ENCODE measurements at places on chromosomes 11 and 22.

GRCh38 chr11:103488031-103488461 lies 378.8 kb downstream of the DYNC2H1 start:
- DNase-seq: no peak

DNA sequence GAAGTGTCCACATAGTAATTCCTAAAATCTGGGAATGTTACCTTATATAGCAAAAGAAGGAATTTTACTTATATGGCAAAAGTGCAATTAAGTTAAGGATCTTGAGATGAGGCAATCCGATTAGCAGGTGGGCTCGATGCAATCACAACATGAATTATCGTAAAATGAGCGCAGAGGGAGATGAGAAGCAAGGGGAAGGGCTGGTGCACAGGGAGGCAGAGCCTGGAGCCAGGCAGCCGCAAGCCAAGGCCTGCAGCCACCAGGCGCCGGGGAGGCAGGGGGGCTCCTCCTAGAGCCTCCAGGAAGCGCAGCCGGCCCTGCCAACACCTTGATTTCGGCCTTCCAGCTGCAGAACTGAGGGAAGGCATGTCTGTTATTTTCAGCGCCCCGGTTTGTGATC lies 85.7 kb downstream of the CELSR1 start:
- no peak for DNase-seq

GRCh38 chr22:46525389-46526243 lies 11.8 kb downstream of the CELSR1 start:
- DNase-seq: no peak

- no peak for DNase-seq
Observed at GRCh38 chr22:28903729-28904128, 20.4 kb downstream of the ZNRF3 start.

DNA sequence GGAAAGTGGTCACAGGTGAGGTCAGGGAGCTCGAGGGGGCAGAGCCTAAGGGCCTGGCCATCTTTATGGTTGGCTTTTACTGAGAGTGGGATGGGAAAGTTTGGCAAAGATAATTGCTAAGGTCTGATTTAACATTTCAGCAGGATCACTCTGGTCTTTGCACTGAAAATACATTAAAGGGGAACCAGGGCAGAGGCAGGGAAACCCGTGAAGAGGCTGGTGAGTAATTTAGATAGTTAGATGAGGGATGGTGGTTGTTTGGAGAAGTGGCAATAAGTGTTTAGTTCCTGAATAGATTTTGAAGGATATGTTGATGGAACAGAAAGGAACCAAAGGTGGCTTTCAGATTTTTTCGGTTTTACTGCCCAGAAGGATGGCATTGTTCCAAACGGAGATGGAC lies 50.8 kb downstream of the SCN3B start:
- DNase-seq: no peak
